ENCODE measurements at places on chromosomes 2 and 18.

DNA sequence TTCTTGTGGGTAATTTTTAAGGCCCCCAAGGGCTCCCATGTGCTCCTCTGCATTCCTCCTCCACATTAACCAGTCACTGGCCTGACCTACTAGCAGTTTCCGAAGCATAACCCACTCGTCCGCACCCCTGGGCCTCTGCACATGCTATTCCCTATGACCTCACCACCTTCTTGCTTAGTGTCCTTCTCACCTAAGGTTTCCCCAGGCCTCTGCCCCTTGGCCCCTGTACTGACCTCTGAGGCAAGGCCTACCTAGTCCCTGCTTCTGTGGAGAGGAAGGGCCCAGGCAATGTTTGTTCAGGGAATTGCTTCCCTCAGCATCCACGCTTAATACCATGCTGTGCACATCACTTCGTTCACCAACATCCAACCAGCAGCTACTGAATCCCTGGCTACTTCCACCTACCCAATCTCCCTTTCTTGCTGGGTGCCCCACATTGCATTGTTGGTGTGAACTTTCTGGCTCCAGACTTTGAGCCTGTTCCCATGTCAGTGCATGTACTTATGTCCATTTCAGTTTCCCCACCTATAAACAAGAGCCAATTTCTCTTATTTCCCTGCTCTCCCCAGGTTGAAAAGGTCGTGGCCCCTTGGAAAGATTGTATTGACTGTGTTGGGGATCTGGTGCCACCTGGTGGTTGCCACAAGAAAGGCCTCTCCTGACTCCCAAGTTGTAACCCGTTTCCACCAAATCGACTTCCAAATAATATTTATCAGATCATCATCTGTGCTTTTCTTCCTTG is 19.2 kb upstream of the TMEM177 start:
- DNase-seq, result no peak

- no peak for DNase-seq
These were observed 60.5 kb downstream of the MAP4K4 start for GRCh38 chr2:101758001-101758400.

DNA sequence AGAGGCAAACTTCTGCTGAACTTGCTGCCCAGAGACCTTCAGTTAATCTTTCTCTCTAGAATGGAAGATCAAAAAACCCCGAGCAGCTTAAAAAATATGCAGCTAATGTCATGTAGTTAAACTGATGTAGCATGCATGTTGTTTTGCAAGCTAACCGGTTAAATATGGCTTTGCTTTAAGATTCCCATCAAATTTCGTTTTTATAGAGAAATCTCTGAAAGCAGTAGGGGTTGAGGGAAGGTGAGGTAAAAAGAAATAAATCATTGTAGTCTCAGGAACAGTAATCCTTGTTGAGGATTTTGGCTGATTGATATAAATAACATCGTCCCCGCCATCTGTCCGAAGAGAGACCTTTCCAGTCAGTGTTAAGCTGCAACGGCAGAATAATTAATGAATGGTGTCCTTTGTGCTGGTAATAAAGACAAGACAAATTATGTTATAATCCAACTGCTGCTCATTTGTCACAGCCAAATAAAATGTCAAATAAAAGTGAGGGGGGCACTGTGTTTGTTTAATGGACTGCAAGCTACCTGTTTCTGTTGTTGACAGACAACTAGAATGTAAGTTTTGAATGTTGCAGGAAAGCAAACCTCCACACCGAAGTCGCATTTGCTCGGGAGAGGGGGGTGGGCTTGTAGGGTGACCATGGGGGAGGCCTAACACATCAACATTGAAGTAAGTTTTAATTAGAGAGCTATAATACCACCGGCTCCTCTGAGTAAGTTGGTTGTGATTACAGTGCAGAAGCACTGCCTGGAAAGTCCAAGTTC is 555.5 kb downstream of the ARHGAP15 start:
- no peak for DNase-seq

- no peak for DNase-seq
These were observed 113.4 kb upstream of the PDE1A start for GRCh38 chr2:182540252-182540651.

DNA sequence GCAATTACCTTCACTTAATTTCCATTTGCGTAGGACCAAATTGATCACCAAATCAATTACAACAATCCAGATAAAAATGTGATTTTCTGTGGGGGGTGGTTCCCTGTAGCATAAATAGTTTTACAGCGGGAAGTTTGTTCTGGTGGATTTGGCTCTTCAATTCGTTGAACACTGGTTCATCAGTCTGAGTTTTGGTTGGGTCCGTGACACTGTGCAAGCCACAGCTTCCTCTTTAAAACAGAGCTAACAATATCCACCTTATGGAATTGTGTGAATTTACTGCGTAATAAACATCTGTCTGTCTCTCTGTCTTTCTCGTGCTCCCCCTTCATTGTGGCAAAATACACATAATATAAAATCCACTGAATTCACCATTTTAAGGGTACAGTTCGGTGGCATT is 310.8 kb downstream of the TGIF1 start:
- DNase-seq, result no peak

DNA sequence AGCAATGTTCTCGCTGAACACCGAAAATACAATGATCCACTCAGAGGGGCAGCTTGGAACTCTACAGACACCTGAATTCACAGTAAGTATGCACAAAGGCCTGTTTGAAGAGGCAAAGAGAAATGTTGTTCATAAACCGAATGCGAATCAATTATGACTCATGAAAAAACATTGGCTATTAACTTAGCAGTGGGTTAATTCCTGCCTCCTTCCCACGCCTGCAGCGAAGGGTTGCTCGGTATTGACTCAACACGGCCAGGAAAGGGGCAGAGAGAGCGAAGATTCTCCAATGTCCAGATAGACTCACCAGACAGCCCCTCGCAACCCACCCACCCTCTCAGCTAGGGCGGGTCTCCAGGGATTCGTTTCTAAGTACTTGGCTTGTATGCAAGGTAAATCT is 9.4 kb downstream of the CRACDL start:
- DNase-seq, result no peak

- no peak for DNase-seq
These were observed 41.4 kb upstream of the RNU4ATAC start for GRCh38 chr2:121489284-121489683.

DNA sequence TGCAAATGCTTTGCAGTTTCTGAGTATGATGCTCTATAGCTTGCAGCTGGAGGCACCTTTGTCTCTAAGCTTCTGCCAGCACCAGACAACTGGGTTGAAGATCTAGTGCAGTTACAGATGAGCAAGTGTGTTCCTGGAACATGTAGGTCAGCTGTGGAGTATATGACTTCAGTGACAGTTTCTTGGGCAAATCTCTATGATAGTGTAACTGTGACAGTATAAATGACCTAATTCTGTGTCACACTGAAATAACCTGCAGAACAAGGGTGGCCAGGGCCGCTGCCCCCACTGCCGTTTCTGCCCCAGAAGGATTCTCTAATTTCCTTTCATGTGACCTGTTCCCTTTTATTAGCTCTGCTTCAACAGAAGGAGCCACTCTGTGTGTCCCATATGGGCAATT is 145.3 kb upstream of the DAPL1 start:
- no peak for DNase-seq

DNA sequence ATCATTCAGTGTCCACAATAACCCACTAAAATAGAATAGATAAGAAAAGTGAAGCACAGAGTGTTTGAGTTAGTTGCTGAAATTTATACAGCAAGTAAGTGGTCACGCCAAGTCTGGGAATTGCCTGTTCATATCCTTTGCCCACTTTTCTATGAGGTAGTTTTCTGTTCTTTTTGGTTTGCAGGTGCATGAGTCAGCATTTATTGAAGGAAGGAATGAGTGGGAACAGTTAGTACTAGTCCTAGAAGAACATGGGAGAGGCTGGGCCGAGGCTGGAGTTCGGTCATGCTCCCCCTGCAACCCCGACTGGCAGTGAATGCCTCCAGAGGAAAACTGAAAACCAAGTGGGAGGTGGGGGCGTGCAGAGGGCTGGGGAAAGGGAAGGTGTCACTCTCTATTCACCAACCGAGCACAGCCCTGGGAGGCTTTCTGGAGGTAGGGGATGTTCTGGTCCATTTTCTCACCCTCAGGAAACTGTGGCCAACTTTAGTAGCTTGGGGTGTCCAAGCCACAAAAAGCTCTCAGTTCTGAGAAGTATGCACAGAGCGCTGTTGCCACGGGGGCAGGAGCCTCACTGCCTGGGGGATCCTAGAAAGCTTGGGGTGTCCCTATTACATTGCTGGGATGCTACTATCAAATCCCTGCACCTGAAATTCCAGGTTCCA is 41.4 kb downstream of the FOSL2 start:
- DNase-seq, result no peak

GRCh38 chr2:145287736-145288135 is 767.8 kb upstream of the ZEB2 start:
- DNase-seq, result no peak

DNA sequence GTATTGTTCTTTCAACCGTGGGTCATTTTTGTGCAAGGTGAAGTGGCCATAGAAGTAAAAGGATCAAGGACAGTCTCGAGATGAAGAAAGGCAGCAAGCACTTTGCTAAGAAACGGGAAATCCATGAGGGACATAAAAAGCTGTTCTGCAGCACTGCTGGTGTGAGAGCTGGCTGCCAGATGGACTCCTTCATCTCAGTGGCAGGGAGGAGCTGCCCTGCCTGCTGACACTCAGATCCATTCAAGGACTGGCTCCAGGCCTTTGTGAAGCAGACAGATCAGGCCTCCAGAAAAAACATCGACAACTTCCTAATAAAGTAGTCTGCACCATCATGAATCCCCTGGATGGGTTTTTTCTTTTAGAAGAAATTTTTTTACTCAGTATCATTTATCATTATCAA is 29.5 kb downstream of the RMC1 start:
- DNase-seq, result no peak

DNA sequence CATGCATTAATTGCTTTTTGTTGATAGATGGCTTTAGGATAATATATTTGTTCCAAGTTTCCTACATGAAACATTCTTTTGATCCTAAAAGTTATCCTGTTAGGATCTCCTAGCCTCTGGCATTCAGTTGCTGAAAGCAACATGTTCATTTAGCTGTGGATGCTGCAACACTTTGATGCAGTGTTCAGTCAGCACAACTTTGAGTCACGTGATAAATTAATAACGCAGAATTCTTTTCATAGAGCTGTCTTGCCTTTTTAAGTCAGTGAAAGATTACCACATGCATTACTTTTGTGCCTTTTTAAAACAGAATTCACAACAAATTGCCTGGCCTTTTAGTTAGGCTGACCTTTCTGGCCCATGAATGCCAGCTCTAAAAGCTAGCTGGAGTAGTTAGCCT is 1467.9 kb upstream of the ZEB2 start:
- DNase-seq, result no peak

- no peak for DNase-seq
These were observed 106.3 kb downstream of the EPHA4 start for GRCh38 chr2:221465776-221466175.

All from iPS DF 6.9 (cell line).